Smooth muscle cell of bladder (primary cell): ENCODE measurements at places on chromosomes 12 and 14. TPM values are rescaled to one million over a fixed set of nuclear protein-coding genes. Genes with fewer than 3 reads are reported as not detected.

Gene FOXG1
- total RNA-seq = under 0.01 TPM in 2 replicates

Gene TXNRD1
- total RNA-seq = 703 and 1,091 TPM in 2 replicates

Gene OR6C68
- total RNA-seq = not detected in 2 replicates

Gene KDM5A
- 49.4 and 62.1 TPM in 2 replicates for total RNA-seq

Gene KRT2
- total RNA-seq = not detected in 2 replicates

Gene CCDC196
- not detected in 2 replicates for total RNA-seq

Gene CLEC1A
- total RNA-seq = 0.09 TPM in 1 of 2 replicates, not detected in the other

Gene SUDS3
- 40.8 and 43.9 TPM in 2 replicates for total RNA-seq

Gene REM2
- total RNA-seq = 0.09 and 0.14 TPM in 2 replicates

Gene PUS1
- total RNA-seq = 8.4 and 12.5 TPM in 2 replicates

Gene PLXNC1
- 3.3 and 7.7 TPM in 2 replicates for total RNA-seq

Gene PLA2G1B
- not detected in 2 replicates for total RNA-seq

Gene TAC3
- not detected in 2 replicates for total RNA-seq

Gene GPRC5A
- 20.6 and 25.9 TPM in 2 replicates for total RNA-seq

Gene FOXN4
- total RNA-seq = not detected in 2 replicates

Gene PLCZ1
- total RNA-seq = not detected in 2 replicates

Gene MFAP5
- 20.3 and 95.2 TPM in 2 replicates for total RNA-seq

Gene GYS2
- total RNA-seq = not detected in 2 replicates

Gene PPP1R36
- total RNA-seq = 0.85 and 1.1 TPM in 2 replicates

Gene SMIM41
- 1.4 and 9.8 TPM in 2 replicates for total RNA-seq

Gene CD69
- 0.14 TPM in 1 of 2 replicates, not detected in the other for total RNA-seq

Gene SRRM4
- total RNA-seq = under 0.01 TPM in 2 replicates

Gene RALGAPA1
- 28.9 and 30.9 TPM in 2 replicates for total RNA-seq

Gene CYP27B1
- total RNA-seq = 0.14 and 0.28 TPM in 2 replicates

Gene TAS2R13
- 0.65 and 0.85 TPM in 2 replicates for total RNA-seq

Gene ALX1
- total RNA-seq = 1.4 and 2.5 TPM in 2 replicates

Gene RNASE7
- total RNA-seq = not detected in 2 replicates

Gene OR6C76
- not detected in 2 replicates for total RNA-seq

Gene KRT7
- 16.1 and 53.3 TPM in 2 replicates for total RNA-seq

Gene SLC5A8
- total RNA-seq = not detected in 2 replicates

Gene TMEM52B
- 0.09 and 0.14 TPM in 2 replicates for total RNA-seq

Gene OR4E2
- total RNA-seq = not detected in 2 replicates

Gene COL2A1
- not detected in 2 replicates for total RNA-seq

Gene OR6J1
- total RNA-seq = not detected in 2 replicates

Gene TEX22
- total RNA-seq = 0.37 and 0.43 TPM in 2 replicates

Gene ZC2HC1C
- 0.57 and 1.1 TPM in 2 replicates for total RNA-seq

Gene FAIM2
- total RNA-seq = 5.4 and 5.5 TPM in 2 replicates

Gene A2M
- total RNA-seq = 10.8 and 12.1 TPM in 2 replicates

Gene DIO3
- under 0.01 and 0.09 TPM in 2 replicates for total RNA-seq

Gene CISTR
- total RNA-seq = not detected in 2 replicates

Gene ASCL1
- not detected in 2 replicates for total RNA-seq

Gene KRT4
- total RNA-seq = 0.14 TPM in 1 of 2 replicates, not detected in the other

Gene BHLHE41
- total RNA-seq = 0.43 and 2.5 TPM in 2 replicates

Gene ADAMTS20
- total RNA-seq = under 0.01 TPM in 1 of 2 replicates, not detected in the other

Gene AICDA
- total RNA-seq = not detected in 2 replicates

Gene INSM2
- not detected in 2 replicates for total RNA-seq
